HS-27A (cell line): ENCODE measurements at places on chromosomes 2 and 18.

DNA sequence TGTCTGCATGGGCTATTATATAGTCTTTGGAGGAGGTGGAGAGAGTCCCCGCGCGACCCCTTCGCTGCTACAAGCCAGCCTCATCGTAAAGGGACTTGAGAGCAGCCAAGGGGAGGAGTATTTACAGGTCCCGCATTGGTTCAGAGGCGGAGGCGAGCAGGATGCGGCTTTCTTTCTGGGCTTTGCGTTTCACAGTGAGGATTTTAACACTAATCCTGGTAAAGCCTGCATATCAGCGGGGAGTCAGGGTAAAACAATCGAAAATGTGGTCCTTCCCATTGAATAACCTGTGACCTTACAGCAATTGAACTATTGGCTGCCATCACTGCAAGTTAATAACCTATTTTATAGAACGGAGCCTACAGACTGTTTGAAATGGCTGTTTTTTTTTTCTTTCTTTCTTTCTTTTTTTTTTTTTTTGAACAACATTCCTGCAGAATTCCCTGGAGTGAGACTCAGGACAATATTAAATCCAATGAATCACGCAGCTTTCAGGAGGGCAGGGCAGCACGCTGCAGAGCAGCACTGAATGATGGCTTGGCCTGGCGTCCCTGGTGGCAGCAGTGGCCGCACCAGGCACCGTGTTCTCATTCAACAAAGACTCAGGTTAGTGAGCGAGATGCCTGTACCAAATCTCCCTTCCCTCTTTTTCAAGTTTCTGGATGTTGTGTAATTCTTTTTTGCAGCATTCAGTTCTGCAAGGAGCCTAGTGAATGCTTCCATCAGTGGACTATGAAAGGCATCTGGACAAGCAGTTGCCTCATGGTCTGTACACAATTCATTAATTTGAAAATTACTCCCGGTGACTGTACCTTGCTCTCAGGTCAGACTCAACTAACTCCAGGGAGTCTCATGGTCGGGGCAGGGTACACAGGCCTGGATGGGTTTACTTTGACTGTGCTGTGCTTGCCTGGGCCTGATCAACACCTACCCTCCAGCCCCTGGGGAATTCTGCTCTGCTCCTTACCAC, 19.8 kb downstream of the SMIM21 start:
- DNase-seq: no peak

DNA sequence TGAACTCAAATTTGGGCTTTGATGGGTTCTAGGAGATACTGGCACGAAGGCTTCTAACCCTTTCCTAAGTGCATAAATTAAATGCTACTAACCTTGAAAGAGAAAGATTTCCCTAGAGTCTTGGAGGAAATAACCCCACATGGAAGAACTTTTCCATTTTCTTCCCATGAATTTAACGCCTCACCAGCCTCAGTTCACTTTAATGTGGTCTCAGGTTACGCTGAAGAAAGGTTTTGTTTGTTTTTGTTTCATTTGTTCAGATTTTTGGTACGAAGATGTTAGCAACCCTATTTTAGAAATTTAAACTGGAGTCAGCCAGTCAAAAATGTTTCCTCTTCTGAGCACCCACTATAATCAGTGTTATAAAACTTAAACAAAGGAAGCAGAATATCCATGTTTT, 30.7 kb downstream of the METTL4 start:
- no peak for DNase-seq

GRCh38 chr18:79902075-79902474, 49.4 kb downstream of the SLC66A2 start:
- DNase-seq: no peak

GRCh38 chr2:127006962-127007361, 100.0 kb downstream of the BIN1 start:
- no peak for DNase-seq

DNA sequence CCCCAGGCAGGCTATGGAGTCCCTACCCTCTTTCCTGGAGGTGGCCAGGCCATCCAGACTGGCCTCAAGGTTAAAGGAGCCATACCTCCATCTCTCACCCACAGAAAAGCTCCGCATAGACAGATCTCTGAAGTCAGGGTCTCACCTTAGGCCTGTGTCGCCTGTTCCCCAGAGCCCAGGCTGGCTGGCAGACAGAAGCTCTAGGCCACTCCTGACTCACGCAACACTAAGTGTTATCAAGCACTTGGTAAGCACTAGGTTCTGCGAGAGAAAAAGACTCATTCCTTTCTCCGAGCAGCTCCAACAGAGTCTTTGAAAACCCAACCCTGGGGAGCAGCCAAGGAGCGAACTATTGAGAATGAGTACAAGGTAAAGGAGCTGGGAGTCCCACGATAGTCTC, 6.1 kb downstream of the SMAD7 start:
- DNase-seq: no peak

- DNase-seq: no peak
Observed at GRCh38 chr2:242053921-242054320, 184.4 kb downstream of the RTP5 start.

DNA sequence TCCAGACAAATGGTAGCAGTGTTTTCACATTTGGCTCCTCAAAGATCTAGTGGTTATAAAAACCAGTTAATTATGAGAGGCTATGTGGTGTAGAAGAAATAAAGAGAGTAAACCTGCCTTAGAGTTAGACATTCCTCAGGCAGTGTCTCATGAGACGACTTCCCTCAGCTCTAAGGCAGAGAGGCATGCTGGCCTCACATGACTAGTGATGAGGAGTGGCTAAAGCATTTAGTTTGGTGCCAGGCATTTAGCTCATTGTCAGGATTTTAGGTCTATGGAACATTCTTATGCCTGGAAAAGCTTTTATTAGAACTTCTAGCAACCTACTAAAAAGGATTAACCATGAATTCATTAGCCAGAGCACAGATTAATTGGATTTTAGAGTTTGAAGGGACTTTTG, 90.3 kb downstream of the RPRM start:
- DNase-seq: no peak

DNA sequence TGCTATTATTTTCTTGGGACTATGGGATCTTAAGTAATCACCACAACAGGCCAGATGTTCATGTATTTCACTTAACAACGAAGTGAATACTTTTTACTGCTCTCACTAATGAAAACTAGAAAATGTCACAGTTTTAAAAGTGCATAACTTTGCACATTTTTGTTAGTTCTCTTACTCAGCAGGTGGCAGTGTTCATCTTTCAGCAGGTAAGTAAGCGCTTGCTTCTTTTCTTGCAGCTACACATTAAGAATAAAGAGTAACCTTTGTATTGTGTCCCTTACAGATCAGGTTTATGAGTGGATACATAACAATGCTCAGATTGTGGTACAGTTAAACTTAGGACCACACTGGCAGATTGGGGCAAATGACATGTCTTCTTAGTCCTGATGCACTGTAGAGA, 61.0 kb downstream of the DAW1 start:
- no peak for DNase-seq

DNA sequence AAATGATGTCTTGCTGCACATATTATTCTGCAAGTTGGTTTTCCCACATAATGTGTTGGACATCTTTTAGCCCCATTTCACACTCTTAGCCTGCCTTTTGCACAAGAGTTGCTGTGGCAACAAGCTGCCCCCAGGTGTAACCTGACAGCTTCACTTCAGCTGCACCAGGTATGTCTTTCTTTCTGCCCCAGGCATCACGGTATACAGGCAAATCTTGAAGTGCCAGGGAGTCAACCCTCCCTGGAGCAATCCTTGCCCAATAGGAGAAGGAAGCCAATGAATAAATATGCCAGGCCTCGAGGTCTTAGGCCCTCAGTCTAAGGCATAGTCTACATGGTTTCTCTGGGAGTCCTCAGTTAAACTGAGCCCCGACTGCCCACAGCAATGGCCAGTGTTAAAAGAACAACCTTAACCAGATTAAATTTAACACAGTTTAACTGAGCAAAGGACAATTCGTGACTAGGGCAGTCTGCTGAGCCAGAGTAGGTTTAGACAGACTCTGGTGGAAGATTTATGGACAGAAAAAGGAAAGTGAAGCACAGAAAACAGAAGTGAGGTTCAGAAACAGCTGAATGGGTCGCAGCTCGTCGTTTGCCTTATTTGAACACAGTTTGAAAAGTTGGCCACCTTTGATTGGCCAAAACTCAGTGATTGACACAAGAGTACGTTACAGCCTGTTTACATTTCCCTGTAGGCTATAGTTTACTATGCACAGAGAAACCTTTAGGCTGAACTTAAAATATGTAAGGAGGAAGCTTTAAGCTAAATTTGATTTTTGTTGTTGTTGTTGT, 32.0 kb upstream of the C1QL2 start:
- DNase-seq: no peak

DNA sequence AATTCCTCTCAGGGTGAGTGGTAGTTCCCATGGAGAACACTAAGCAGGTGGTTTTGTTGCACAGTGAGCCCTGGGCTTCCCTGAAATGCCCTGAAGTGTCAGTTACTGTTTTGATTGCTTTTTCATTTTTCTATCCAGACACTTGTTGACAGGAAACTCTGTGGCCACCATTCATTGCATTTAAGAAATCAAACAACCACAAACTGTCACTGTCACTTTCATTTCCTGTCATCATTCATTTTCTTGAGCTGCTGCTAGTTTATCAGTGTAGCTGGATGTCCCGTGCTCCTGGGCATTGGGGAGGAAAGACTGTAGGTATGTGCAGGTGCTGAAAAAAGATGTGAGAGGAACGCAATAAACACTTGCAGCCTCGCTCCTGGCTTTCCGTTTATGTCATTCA, 891.6 kb upstream of the ZEB2 start:
- no peak for DNase-seq

DNA sequence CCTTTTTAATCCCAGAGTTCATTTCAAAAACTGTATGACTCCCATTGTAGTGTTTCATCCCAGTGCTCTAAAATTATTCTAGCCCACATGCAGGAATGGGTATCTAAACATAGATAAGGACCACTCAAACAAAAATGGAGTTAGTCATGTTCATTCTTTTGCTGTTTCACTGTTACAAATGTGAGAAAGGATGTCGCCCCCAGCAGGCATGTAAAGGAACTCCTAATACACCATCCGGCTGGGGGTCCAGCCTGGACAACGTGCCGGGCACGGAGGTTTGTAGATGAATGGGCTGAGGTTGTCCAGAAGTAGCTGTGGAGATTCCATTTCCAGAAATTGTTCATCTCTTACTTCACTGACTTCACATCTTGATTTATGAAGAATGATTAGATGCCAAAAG, 101.9 kb upstream of the RAB12 start:
- no peak for DNase-seq

DNA sequence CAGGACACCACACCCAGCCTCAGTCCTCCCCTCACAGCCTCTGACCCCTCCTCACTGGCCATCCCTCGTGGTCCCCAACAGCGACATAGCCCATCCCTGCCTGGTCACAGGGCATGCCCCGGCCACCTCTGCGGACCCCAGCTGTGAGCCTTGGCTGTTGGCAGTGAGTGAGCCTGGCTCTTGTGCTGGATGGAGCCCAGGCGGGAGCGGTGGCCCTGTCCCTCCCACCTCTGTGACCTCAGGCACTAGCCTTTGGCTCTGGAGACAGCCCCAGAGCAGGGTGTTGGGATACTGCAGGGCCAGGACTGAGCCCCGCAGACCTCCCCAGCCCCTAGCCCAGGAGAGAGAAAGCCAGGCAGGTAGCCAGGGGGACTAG, 7.9 kb downstream of the DES start:
- no peak for DNase-seq
